ENCODE measurements at places on chromosomes 6 and 20.

GRCh38 chr6:155384321-155384952, 70.2 kb upstream of the TFB1M start:
- no peak for DNase-seq

- DNase-seq: no peak
Observed at GRCh38 chr6:142797159-142797558, 147.8 kb downstream of the HIVEP2 start.

GRCh38 chr6:20416567-20417345, 15.1 kb downstream of the E2F3 start:
- no peak for DNase-seq

DNA sequence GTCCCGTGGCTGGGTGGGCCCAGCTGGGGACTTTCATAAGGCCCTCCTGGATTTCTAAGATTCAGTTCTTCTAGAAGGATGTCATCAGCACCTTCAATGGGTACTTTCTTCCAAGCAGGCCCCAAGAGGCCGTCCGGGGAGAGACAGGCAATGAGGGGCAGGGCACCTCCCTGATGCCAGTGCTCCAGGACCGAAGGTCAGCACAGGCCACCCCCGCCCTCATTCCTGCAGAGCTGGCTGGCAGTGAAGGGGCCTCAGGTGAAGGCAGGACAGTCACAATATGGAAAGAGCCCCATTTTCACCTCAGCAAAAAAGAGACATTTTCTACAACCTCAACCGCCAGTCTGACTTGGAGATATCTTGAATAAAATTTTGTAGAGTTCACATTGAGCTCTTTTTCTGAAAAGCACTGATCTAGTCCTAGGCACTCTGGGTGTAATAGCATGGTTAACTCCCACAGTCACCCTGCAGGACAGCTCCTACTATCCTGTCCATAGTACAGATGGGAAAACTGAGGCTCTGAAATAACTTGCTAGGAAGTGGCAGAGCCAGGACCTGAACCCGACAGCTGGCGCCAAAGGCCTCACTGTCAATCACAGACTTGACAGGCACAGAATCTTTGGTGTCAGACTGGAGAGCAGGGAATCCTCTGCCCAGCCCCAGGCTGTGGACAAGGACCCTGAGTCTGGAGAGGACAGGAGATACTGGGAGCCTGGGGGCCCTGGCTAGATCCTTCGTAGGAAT, 50.3 kb downstream of the RRBP1 start:
- DNase-seq: no peak

GRCh38 chr6:81683912-81684311, 68.6 kb downstream of the TENT5A start:
- peak; percentile 3 for DNase-seq

- DNase-seq: no peak
Observed at GRCh38 chr20:62787866-62788265, 8.4 kb upstream of the MRGBP start.

GRCh38 chr6:90500458-90500857, 86.4 kb downstream of the MAP3K7 start:
- DNase-seq: no peak

DNA sequence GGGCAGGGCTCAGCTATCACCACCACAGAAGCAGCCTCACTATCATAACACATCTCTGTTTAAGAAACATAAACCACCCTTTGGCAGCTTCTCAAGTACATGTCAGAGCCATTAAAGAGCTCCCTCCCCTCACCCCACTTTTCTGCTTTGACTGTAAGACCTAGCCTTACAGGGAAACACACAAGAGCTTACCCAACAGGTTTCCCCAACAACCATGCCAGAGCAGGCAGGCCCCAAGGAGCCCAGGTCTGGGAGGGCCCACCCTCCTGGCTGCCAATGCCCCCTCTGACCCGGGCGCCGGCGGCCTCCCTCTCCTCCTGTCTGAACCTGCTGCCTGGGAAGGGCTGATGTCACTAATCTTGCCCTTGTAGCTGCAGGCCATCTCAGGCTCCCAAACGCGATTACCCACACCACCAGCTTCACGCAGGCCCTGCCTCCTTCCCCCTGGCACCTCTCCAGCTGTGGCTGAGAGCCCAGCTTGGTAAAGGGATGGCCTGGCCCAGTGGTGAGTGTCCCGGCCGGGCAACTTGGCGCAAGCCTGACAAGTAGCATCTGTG, 402.0 kb downstream of the MAFB start:
- DNase-seq: no peak

- no peak for DNase-seq
Observed at GRCh38 chr6:157298216-157298724, 25.0 kb downstream of the TMEM242 start.

DNA sequence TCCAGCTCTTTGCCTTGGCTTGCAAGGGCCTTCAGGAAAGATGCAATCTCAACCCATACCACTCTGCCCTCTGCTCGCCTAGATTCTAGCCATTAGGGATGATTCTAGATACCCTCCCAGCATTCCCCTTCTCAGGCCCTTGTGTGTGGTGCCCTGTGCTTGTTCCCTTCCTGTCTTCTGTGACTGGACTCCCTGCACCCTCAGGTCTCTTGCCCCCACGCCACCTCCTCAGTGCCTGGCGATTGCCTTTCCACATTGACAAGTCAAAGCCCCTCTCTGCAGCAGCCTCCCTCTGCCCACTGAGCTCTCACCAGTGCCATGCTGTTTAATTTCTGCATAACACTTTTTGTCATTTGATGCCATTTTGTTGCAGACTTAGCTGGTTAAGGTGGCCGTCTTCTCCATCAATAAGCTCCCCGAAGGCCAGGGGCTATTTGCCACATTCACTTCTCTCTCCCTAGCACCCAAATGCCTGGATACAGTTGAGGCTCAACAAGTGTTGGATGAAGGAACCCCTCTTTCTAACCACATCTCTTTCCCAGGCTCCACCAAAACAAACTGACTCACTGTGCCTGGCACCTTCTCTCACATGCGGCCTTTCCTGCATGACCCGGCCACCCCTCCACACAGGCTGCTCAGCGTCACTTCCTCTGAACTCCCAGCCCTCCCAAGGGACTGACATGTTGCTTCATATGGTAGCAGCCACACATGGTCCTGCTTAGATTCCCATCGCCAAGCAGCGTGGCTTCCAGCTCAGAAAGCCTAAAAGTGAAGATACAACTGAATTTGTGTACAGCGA, 4.6 kb upstream of the TXNDC5 start:
- peak; percentile 98 for DNase-seq

DNA sequence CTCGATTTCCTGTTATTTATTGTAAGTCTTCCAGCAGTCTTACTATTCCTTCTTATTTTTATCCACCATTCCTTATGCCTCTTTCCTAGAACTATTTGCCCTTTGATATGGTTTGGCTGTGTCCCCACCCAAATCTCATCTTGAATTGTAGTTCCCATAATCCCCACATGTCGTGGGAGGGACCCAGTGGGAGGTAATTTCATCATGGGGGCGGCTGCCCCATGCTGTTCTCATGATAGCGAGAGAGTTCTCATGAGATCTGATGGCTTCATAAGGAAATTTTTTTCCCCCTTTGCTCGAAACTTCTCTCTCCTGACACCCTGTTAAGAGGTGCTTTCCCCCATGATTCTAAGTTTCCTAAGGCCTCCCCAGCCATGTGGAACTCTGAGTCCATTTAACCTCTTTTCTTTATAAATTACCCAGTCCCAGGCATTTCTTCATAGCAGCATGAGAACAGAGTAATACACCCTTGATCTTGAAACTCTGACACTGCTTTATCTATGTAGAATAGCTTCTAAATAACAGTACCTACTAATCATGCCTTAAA, 48.8 kb downstream of the PLN start:
- no peak for DNase-seq

DNA sequence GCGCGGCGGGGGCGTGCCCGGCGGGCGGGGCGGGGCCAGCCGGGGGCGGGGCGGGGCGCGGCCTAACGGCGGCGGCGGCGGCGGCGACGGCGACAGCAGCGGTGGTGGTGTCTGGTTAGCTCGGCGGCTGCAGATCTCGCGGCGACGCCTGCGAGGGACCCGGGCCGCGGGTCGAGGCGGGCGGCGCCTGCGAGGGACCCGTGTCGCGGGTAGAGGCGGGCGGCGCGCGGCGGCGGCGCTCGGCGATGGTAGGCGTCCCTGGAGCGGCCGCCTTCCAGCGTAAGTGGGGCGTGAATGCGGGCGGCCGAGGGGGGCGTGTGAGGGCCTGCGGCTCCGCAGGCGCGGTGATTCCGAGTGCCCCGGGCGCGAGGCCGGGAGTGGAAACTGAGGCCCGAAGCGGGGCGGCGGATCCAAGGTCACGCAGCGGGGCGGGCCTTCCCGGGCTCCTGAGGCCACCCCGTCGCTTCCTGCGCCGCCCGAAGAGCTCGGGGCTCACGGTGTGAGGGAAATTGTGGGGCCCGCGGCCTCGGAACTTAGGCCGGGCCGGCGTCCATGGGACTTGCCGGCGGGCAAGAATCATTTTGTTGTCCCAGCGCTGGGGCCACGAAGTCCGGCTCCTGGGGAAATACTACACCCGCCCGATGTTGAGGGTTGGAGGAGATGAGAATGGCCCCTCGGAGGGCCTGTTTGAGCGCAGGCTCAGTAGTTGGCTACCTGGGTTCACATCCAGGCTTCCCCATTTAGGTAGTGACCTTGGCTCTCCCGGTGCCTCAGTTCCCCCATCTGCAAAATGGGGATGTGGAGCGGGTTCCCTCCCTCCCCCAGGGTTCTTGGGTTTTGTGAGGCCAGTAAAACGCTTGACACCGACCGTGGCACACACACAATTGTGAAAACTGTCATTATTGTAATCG, at the start of gene CBFA2T2:
Gene CBFA2T2 (plus strand): TSS at position 74 of the 911 bp plus-strand sequence. CDS start 172 bp downstream, at position 246.
- DNase-seq: peak; percentile 67

GRCh38 chr6:10205120-10205519, 209.8 kb downstream of the TFAP2A start:
- no peak for DNase-seq

DNA sequence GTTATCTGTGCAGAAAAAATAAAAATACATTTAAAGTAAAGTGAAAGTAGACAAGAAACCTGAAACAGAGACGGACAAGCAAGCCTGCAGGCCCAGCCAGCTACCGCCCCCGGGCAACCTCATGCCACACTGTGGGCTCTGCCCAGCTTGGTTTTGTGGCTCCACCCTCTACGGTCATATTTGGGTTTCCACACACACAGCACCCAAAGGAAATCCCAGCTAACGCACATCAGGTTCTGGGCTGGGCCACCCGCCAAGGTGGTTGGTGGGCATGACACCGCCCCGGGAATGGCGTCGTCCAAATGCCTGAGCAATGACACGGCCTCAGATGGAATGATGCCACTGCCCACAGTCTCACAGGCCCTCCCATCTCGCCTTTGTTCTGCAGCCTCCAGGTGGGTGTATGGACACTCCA, 22.9 kb downstream of the FAM110A start:
- DNase-seq: peak; percentile 86

GRCh38 chr6:13919861-13920260, 4.9 kb upstream of the RNF182 start:
- no peak for DNase-seq

DNA sequence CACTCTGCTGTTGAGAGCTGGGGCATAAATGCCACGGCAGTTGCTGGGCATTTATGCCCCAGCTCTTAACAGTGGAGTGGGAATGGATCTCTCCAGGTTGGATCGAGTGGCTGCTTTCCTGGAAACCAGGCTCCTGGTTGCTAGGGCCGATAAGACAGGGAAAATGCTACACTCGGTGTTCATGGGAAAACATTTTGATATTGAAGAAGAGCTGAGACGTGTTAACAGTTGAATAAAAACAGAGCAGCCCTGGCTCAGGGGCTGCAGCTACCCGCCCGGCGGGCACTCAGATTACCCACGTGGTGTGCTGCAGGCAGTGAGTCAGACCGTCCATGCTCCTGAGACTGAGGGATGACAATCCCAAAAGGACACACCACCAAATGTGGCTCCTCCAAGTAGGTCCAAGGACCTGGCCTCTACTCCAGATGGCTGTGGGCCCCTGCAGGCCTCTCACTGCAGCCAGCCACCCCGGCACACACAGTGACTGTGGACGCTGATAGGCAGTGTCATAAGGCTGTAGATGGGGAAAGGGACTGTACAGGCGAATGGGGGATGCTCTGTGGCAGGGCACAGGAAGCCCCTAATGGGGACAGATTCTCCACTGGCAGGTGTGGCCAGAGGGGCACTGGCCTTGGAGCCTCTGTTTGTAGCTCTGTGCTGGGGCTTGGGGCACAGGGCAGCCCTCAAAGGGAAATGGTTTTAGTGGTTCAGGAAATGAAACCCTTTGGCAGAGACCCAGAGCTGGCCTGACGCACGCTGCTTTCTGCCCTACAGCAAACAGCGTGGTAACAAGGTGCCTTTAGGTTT, 237.8 kb downstream of the LY86 start:
- DNase-seq: no peak

GRCh38 chr6:83270971-83271719, 78.0 kb downstream of the RWDD2A start:
- DNase-seq: peak; percentile 60

DNA sequence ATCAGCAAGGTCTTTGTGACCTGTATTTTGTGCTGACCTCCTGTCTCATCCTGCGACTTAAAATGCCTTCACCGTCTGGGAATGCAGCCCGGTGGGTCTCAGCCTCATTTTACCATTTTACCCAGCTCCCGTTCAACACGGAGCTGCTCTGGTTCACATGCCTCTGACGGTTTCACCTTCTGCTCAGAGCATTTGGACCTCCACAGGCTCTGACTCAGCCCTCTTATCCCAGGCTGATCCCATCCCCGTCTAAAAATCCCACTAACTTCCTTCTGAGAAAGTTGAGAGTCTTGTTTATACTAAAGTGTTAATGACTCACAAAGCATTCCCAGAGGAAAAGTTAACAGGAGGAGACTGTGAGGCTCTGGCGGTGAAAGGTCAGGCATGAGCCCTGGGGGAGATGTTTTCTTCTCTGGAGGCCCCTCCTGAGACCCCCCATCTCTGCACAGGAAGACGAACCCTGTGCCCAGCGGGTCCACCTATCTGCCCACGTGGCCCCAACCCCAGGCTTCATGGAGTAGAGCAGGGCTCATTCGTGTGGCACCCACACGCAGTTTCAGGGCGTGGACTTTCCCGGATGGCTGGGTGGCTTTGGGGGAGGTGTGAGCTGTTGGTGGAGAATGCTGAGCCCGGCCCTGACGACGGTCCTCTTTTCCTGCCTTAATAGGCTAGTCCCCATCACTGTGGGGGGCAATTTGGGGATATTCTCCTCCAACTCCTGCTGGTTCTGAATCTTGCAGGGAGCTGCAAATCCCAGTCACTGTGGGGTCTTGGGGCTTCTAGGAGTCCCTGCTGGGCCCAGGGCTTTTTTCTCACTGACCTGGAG, 3.3 kb upstream of the BIRC7 start:
- peak; percentile 78 for DNase-seq

GRCh38 chr20:6599876-6600735, 167.4 kb upstream of the BMP2 start:
- DNase-seq: no peak

Data from AG10803 (cell line).